ENCODE measurements at places on chromosomes 4 and X.

DNA sequence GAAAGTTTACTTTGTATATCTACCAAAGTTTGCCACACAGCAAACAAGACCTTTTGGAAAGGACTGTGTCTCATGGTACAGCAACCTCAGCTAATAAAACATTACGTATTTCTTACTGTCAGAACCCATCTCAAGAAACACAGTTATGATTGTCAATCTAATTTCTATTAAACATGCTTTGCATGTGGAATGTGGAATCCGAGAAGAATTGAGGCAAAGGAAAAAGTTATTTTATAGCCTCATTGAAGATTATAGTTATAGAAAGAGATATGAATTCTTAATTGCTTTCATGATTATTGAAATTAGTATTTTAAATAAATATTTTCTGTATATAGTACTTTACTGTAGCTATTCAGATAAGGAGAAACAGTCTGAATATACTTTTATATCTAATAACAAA is 5.4 kb downstream of the PCDH7 start:
- DNase-seq: no peak

GRCh38 chrX:17779434-17779833 is 42.1 kb downstream of the SCML1 start:
- no peak for DNase-seq

DNA sequence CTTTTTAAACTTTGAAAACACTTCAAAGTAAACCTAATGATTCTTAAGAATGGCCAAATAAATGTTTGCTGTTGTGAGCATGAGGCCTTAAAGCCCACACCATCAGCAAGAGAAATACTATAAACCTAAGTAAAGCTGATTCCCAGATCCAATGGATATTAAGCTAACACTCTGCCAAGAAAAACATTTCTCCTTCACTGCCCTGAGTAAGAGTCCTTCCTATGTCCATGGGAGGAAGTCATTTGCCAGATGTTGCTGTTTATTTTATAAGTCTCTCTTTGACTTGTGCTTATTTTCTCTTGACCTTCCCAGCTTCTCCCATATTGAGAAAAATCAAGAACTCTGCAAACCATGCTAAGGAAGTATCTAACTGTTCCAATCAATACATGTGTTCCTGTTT is 154.3 kb upstream of the EDNRA start:
- DNase-seq: no peak

- DNase-seq: no peak
These were observed 128.2 kb upstream of the OTUD4 start for GRCh38 chr4:145308598-145308997.

All from common myeloid progenitor, CD34-positive (primary cell).